NCI-H226 (cell line): ENCODE measurements at places on chromosomes 7 and 10.

GRCh38 chr10:103870516-103870915 is 15.1 kb upstream of the SH3PXD2A start:
- peak; percentile 57 for DNase-seq

- no peak for DNase-seq
Observed at GRCh38 chr10:44506386-44506785, 121.5 kb upstream of the CXCL12 start.

GRCh38 chr10:93220296-93221170 is 146.8 kb downstream of the CYP26A1 start:
- DNase-seq, result no peak

GRCh38 chr10:60606343-60607080 is 171.8 kb upstream of the CDK1 start:
- peak; percentile 96 for DNase-seq

DNA sequence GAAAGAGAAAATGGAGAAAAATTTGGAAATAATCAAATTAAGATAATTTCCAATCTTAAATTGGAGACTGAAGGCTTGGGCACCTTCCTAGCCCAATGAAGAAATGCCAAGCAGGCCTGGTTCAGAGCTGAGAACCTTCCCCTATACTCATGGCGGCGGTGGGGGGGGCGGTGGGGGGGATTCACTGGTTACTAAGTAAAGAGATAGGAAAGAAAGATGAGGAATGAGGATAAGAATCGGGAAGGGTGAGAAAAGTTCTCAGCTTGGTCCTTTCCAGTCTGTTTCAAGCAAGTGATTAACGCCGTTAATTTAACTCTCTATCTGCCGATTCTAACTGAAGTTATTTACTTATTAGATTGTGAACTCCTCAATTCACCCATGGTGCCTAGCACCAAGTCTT is 41.5 kb downstream of the DPY19L1 start:
- no peak for DNase-seq

GRCh38 chr10:72598769-72599701 is 26.8 kb downstream of the MICU1 start:
- no peak for DNase-seq

DNA sequence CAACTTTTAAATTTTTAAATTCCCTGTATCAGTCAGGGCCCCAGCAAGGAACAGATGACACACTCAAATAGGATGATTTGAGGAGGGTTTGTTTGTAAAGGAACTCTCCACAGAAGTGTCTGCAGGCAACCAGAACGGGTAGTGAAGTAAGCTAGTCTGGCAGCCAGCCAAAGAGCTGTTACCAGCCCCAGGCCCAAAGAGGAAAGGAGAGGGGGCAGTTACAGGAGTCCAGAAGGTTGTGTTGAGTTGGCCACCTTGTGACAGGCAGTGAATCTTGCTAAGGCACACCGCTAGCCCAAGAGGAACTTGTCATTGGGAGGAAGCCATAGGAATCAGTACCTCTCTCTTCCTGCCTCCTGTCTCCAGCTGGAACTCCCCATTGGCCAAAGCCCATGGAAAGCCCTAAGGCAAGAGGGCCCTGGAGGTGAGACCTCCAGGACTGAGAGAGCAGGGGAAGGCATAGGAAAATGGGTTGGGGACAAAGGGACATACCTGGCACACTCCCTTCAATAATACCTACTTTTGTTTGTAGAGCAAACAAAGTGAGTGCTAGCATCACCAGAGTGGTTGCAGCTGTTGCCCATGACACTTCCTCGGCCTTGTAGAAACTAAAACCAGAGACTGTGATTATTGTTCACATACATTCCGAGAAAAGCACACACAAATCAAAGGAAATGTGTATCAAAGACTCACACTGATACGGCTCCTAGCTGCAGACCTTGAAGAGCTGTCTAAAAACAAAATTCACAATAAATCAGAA is 25.4 kb upstream of the GATAD1 start:
- DNase-seq, result no peak

DNA sequence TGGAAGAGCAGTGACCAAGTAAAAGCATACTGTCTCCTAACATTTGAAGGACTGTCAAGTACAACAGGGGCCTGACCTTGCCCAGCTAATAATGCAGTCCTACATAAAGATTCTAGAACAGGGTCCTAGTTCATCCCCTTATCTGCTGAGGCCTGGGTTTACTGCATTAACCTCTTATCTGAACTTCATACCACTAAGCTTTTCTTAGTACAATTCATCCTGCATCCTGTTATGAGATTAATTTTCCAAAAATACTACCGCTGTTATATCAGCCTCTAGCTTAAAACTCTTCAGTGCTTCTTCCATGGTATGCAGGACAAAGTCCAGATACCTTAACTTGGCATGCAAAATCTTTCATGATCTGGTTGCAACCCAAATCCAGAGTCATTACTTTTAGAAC is 72.5 kb downstream of the CHRM2 start:
- no peak for DNase-seq

DNA sequence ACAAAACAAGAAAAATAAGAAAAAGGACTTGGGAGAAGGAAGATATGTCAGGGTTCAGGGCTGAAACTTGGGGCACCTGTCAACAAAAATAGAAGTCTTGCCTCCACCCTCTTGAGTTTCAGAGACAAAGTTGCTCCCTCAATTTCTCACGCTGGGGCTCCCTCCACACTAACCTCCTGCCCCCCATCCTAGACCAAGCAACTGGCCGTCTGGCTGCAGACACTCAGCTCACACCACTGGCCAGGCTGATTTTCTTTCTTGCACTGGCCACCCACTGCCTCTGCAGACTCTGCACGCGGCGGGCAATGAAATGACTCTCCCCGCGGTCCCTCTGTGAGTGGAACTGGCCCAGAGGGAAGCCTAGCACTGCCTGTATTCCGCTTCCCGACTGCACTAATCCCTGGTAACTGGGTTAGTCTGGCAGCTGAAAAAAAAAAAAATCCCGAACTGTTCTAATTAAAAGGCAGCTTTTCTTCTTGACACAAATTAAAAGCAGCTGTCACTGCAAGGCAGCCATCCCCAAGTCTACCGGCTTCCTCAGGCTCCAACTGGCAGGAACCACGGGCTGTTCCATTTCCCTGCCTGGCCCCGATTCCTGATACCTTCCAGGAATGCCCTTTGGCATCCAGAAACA is 83.5 kb downstream of the SPDYE5 start:
- DNase-seq, result no peak

GRCh38 chr10:125679436-125679835 is 3.5 kb downstream of the TEX36 start:
- no peak for DNase-seq

DNA sequence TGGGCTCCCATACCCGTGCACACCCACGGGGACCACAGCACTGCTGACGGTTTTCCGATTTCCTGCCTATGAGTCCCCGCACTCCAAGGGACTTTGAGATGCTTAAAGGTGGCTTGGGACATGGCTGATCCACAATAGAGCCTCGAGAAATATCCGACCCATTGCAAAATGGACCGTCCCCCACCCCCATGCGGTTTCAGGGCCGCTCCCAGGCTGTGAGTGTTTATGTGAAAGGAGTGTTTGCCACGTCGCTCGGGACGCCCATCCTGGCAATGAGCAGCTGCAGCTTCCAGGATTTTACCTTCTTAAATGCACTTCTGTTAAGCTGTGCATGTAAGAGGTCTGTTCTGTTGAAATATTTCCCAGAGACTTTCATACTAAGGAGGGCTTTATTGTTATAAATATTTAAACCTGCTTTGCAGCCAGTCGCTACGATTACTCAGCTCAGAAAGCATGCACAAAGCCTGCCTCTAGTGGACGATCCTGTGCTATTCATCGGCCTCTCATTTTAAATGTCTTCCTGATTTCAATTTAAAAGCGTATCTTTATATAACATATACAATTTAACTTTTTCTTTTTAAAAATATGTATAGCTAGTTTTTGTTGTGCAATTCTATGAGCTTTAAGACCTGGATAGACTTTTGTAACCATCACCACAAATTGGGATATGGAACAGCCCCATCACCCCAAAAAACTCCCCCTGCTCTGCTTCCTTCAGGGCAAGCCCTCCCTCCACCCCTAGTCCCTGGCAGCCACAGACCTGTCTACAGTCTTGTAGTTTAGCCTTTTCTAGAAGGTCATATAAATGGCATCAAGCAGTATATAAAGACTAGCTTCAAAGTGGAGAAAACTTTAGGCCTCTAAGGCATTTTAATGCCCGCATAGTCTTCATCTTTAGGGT is 418.3 kb downstream of the PAXIP1 start:
- no peak for DNase-seq

DNA sequence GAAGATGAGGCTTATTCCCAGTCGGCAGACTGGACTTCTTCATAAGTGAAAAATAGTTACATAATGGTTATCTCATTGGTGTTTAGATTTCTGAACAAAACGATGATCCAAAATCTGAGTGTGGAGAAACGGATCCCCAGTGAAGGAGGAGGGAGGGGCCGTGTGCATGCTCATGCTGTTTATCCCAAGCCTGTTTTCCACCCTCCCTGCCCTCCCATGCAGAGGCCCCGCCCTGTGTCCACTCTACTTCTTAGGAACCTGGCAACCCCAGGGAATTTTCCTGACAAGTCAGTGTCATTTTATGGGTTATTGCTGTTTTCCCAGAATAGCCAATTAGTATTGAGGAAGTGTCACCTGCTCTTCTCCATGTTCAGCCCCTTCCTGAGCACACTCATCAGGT is 174.0 kb downstream of the CELF2 start:
- no peak for DNase-seq

DNA sequence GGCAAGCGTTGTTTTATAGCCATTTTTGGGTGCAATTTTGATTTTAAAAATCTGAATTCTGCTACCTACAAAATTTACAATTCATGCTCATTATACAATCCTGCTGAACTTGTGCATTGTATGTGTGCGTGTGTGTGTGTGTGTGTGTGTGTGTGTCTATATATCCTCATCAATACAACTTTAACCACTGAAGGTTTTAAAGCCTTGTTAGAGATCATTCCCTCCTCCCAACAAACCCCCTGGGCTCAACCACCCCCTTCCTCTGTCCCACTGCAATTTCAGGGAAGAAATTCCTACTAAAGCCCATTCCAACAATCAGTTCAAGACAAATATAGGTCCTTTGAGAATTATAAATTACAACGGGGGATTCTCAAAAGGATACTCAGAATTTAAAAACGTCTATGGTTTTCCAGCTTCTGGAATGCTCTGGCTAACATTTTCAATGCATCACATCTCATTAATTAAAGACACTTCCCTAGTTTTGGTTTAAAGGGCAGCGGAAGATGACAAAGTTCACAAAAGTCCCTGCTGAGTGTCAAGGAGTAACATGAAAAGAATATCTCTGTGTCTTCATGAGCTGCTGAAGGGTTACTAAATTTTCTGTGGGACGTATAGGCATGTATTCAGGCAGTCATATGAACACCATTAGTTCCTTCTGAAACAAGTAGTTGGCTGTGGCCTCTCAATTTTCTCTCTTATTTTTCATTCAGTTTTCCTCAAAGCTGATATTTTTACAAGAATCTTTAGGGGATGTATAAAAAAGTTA is 889 bp upstream of the SEMA3A start:
- DNase-seq, result no peak

DNA sequence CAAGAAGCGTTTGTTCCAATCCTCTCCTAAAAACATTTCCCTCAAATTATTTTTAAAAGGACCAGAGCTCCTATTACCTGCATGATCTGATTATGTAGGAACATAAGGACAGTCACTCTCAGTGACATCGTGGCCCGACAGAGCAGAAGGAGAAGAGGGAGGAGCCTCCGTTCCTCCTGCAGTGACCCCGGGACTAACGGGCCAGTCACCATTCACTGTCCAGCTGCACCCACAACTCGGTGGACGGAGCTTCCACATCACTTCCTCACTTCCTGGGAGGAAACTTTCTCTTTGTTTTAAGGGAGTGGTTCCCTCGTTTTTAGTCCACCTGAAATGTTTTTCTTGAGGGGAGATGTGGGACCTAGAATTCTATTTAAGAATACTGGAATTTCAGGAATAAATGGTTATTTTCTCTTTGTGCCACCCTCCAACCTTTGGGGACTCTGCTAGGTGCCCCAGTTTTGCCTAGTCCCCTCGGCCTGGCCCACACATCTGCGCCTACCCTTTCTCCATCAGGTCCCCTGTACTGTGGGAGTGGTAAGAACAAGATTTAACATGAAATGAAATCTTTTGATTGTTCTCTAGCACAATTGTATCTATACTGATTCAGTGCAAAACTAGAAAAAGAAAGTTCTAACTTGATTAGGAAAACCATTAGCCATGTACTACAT is 173.5 kb upstream of the RNF32 start:
- DNase-seq, result no peak

DNA sequence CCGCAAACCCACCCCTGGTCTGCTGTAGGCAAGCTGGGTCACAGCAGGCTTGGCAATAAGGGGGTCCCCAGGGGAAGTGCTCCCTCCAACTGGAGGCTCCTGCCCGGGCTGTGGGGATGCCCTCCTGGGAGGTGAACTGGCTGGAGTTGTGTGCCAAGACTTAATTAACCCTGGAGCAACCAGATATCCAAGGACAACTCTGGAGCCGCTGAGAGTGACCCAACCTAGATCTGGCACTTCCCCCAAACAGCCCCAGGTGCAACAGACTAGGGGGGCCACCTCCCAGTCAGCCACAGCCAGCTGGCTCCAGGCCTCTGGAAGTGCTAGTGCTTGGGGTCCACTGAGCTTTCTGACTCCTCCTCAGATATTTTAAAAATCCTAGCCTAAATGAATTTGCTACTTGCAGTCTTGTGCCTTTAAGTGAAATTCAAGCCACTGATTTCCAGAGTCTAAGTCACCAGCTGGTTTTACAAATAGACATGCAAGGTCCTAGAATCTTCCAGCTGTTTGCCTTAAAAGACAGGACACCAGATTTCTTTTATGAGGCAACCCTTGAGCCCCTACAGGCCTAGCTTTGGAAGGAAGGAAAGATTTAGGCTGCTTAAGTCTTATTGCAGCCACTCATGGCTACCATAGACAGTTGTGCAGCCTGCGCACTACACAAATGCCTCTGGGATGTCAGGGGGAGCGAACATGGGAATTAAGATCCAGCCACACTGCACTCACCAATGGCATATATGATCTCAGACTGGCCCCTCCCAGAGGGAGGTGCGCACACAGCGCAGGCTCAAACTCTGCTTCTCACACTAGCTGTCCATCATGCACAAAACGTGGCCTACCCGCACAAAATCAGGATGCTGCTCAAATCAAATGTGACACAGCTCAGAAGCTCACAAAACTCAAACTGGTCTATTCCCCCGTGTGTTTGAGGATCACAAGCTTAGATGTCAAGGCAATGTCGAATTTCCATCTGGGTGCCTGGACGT is 42.6 kb upstream of the MYL10 start:
- no peak for DNase-seq

GRCh38 chr7:75880242-75880641 is 1.4 kb downstream of the RHBDD2 start:
- no peak for DNase-seq
